Activated CD4-positive, CD25-positive, alpha-beta regulatory T cell (primary cell): ENCODE measurements at places on chromosomes 3 and 15.

DNA sequence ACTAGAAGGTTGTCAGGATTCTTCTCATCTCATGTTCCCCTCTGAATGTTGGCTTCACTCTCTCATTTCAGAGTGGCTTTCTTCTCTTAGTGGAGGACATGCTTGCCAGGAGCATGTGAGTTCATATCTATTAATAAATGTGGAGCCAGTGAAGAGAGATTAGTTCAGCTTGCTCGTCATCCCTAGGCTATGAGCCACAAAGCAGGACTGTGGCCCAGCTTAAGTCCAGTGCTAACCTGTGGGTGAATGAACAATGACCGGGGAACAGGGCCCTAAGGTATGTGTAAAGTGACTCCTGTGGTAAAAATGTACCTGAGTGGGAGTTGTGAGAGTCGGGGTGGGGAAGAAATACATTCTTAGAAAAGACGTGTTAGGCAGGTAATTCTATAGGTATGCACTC lies 96.9 kb upstream of the TBL1XR1 start:
- DNase-seq, result no peak

GRCh38 chr15:91254766-91255165 lies 154.7 kb downstream of the SV2B start:
- DNase-seq, result no peak

DNA sequence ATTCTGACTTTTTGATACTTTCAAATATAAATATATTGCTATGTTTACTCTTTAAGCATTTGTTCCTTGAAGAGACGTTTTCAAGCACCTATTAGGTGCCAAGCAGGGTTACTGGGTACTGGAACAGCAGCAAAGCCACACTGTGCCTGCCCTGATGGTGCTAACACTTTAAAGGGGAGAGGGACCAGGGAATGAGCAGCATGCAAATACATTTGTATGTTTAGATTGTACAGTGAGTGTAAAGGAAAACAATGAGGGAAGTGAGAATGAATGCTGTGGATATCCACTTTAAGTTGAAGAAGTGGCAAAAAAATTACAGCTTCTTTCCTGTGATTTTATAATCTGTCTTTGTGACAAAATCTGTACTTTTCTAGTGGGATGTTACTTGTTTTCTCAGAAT lies 400.2 kb upstream of the ATP11B start:
- no peak for DNase-seq

DNA sequence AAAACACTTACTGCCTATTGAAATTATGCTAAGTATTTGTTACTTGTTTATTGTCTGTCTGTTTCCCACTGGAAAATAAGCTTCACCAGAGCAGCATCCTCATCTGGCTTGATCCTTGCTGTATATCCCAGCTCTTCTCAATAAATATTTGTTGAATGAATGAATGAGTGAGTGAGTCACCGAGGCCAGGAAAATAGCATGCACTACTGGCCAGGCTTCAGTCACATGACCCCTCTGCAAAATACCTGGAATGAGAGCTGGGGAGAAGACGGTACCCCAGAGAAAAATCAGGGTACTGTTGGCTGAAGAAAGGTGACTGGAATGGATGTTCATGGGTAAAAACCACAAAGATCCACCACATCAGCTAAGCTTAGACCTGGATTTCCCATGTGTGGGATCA lies 331.9 kb downstream of the SHQ1 start:
- no peak for DNase-seq

- DNase-seq, result no peak
Measured at GRCh38 chr15:35020974-35021373, 32.9 kb upstream of the ZNF770 start.

- no peak for DNase-seq
Measured at GRCh38 chr15:92569778-92570177, 85.8 kb downstream of the FAM174B start.

GRCh38 chr3:71972031-71972430 lies 187.1 kb upstream of the PROK2 start:
- DNase-seq, result no peak

DNA sequence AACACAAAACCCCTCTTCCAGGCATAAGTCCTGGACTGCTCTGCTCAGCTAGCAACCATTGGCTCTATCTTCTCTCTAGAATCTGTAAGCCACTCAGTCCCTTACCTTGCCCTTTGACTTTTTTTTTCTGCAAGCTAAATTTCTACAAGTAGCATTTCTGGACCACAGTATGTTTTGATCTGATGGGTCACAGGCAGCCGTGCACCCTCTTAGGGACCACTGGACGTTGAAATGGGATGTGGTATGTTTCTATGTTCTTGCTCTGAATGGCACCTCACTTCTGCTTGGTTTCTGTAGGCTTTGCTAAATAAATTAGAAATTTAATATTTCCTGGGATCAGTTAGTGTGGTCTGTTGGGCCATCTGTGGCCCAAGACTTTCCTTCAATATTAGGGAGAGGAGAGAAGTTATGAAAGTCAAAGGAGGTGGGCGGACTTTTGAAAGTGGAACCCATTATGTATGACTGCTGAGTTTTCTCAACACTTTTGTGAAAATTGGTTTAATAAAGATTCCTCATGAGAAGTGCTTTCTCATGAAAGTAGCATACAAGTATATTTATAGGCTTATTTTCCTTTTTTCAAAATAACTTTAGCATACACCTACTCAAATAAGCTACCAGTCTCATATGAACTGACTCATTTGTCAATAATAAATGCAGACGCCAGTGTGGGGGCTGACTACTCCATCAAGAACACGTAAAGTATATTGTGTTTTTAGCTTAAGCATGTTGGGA lies 18.4 kb upstream of the TIPARP start:
- no peak for DNase-seq

DNA sequence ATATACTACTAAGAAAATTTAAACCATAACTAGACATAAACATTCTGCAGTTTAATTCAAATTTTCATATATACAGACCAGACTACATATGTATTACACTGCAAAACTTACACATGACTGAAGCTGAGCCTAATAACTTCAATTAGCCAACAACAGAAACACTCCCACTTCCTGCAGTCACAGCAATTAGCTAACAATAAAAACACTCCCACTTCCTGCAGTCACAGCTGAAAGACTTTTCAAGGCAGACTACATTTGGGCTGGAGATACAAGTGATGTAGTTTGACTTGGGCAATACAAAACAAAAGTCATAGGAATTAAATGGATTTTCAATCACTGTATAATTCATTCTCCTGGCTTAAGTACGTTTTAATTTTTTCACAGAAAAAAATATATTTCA lies 10.3 kb downstream of the TM2D3 start:
- DNase-seq, result no peak

DNA sequence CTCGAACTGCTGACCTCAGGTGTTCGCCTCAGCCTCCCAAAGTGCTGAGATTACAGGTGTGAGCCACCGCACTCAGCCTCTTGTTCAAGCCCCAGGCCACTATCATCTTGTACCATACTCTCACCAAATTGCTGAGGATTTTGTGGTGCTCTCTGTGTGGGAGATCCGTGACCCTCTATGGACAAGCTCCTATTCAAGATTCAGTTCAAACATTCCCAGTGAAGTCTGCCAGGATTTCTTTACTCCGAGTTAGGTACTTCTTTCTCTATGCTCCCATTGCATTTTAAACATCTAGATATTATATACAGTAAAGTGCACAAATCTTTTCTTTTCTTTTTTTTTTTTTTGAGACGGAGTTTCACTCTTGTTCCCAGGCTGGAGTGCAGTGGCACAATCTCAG lies 856 bp upstream of the TM4SF19 start:
- DNase-seq, result no peak

- DNase-seq, result no peak
Measured at GRCh38 chr3:126153695-126154360, 26.6 kb downstream of the ALDH1L1 start.

DNA sequence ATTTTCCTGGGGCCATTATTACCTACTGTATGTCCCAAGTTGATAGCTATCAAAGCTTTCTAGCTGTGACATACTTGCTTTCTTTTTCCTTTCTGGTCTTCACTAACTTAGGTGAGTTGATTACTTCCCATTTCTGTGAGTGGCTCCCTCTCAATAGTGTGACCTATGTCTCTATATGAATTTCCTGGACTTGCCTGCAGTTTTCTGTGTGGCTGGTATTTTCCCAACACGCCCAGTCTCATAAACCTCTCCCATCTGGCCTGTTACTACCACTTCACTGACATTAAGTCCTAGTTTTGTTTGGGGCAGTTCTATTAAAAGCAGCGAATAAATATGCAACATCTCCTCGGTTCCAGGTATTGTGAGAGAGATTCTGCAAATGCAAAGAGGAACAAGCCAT lies 671.2 kb downstream of the SI start:
- no peak for DNase-seq

DNA sequence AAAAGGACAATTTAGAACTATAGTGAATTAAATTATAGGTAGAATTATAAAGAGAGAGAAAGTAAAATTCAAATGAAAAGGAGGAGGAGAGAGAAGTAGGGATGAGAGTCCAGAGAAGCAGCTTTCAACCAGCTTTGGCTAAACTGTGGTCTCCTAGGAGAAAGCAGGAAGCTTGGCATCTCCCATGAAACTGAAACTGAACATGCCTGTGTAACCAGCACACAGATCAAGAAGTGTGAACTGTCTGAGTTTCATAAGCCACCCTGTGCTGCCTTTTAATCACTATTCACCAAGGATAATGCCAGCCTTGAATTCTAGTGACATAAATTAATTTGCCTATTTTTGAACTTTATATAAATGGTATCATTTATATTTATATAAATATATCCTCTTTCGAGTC lies 128.5 kb downstream of the MYRIP start:
- DNase-seq, result no peak

DNA sequence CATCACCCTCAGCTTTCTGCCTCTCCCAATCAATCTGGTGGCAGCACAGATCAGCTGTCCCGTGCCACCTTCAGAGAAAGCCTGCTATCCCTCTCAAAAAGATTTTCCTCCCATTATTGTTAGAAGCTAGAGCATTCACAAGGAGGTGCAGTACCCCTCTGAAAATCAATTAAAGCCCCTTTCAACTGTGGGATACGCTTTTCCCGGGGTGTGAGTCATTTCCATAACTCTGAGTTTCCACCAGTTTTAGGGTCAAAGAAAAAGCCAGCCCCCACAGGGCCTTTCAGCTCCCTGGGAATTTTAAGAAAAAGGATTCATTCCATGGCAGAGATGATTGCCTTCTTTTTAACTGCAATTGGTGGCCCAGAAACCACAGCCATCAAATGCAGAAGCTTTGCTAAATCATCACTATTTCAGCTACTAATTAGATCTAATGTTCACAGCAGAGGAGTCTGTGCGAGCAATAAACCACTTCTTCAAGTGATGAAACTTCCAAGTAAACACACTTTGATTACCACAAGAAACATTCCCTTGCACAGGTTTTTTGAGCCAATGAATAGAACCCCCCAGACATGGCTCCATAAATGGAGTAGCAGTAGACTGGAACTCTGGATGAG lies 270.0 kb upstream of the TPRG1 start:
- DNase-seq, result no peak

DNA sequence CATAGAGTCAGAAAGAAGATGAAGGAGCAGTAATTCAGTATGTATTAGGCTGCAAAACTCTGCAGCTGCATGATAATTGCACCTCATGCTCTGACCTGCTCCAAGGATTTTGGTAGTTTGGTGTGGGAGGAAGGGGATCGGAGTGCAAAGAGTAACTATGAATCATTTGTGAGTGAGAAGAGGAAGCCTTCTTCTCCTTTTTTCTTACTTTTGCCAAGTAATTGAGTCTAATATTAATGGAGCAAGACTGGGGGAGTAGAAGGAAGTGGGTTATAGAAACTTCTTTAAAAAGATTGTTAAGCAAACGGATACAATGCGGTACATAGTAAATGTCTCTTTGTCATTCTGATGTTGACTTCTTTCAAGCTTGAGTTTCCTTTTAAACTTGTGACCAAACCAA lies 276.5 kb downstream of the EDEM1 start:
- no peak for DNase-seq

- DNase-seq, result no peak
Measured at GRCh38 chr15:41536866-41537265, 7.2 kb downstream of the RPAP1 start.

- no peak for DNase-seq
Measured at GRCh38 chr15:71391421-71392088, 276.3 kb downstream of the THSD4 start.

DNA sequence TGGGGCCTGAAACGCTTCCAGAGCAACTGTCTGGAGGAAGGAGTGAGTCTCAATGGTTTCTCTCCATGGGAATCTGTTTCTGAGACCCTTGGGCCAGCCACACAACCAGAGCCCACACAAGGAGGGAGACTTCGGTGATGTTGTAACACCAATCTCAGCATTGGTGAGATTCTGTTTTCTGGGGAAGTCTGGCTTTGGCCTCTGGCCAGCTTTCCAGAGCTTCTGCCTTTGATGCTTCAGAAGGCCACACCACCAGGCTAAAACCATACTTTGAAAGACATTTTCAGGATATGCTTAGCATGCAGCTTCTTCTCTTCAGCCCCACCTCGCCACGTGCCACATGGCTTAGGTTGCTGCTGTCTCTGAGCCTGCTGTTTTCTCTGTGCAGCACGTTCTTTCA lies 3.6 kb upstream of the EEFSEC start:
- DNase-seq, result no peak

- DNase-seq, result no peak
Measured at GRCh38 chr3:108178676-108179075, 43.5 kb downstream of the IFT57 start.

DNA sequence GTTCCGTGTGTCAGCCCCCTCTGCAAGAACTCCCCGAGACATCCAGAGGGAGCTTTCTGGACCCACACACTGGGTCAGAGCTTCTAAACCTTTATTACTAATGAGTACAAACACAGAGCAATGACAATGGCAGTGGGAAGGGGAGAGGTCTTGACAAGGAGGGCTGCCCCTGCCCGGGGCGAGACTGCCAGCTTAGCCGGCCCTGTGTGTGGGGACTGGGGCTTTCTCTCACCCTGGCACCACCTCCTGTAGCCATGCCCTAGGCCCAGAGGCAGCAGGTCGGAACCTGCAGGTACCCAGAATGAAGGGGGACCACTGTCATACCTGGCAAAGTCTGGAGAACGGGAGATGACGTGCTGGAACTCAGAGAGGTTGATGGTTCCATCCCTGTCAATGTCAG lies 3.1 kb downstream of the CIB1 start:
- no peak for DNase-seq

- no peak for DNase-seq
Measured at GRCh38 chr3:189053322-189053721, 118.4 kb upstream of the TPRG1 start.

DNA sequence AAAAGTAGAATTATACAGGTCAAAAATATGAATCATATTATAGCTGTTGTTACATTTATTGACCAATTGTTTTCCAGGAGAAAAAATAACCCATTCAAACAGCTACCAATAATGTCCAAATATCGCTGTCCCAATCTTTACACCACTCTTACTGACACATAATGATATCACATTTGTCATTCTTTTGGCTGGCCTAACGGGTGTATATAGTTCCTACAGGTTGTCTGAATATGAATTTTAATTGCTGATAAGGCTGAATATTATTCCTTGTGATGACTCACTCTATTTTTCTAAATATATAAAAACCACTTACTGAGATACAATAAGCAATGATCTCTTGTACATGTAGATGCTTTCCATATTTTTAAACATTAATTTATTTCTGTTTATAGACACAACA lies 76.4 kb downstream of the FSIP1 start:
- no peak for DNase-seq

- no peak for DNase-seq
Measured at GRCh38 chr3:113910966-113911365, 36.8 kb upstream of the ZDHHC23 start.
